ENCODE measurements at places on chromosomes 7 and 10.

DNA sequence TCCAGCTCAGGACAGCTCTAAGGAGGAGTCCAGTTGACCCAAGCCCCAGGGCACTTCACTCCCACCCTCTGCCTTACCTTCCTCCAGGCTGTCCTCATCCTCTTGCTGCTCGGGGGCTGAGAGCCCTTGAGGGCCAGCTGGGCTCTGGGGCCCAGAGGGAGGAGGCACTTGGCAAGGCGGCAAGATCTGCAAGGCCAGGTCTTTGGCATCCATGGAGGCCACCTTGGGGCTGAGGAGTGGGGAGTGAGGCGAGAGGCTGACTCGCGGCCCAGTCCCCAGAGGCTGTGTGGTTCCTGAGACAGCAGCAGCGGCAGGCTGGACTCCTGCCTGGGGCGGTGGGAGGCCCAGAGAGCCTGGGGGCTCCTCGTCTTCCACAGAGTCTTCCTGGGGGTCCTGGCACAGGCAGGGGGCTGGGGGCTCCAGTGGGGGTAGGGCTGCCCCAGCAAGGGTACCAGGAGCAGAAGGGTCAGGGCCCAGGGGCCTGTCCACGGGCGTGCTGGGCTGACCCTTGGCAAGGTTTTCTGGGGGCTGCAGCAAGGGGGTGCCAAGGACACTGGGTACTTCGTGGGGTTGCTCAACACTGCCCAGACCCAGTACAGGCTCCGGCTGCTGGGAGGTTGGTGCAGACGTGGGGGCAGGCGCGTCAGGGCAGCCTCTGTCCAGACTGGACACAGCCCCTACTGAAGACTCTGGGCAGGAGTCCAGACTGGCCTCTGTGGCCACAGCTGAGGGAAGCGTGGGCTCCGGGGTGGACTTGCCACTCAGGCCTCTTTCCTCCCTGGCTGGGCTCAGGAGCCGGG is 6.5 kb downstream of the NACAD start:
- no peak for DNase-seq

DNA sequence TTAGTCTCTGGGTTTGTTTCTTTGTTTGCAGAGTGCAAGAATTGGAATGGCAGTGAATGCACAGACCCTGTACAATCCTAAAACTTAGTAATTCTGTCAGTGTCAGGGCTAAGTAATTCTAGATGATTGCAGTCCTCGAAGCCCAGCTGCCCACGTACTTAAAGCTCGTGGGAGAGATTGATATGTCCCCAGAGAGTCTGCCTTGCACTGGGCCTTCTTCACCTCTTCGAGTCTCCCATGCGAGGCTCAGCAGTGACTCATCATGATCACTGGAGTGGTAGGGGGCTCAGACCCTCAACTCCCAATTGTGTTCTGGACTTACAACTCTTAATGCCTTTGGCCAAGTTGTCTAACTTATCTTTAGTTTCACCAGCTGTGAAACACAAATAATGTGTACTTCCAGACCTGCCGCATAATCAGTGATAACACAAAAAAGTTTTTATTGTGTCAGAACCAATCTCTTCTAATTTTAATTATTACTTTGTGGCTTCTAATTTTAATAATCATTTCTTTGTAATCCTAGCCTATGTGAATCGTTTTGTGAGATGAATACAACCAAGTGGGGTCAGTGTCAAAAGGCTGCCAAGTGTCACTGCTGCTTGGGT is 345.6 kb upstream of the LRGUK start:
- no peak for DNase-seq

- DNase-seq = peak; percentile 62
Measured at GRCh38 chr10:108496106-108496505, 1331.6 kb upstream of the SORCS1 start.

DNA sequence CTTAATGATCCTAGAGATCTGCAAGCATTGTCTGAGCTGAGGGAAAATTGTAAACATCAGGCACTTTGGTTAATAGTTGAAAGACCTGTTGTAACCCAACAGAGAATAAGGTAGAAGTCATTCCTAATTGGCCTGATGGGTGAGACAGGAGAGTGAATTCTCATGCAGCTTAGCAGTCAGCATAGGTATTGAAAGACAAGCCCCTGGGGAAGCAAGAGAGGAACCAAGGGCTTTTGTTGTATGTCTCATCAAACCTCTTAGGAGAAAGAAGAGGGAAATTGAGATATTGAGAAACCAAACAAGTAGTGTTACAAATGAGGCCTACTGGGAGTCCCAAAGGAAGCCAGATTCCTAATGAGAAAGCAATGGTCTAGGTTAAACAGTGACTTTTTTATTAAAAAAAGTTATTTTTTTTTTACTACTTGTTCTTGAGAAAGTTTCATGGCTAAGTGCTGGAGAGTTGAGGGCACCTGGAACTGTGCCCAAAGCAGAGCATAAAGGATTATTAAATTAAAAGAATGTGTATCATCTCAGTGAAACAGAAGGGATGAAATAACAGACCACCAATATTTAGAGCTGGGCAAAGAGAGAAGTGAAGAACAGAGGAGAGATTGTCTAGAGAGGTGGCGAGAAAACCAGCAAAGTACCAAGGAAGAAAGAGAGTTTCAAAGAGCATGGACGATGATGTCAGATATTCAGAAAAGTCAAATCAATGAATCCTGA is 168.9 kb downstream of the CDK14 start:
- DNase-seq = no peak

GRCh38 chr10:62456611-62457101 is 82.5 kb downstream of the ZNF365 start:
- DNase-seq = peak; percentile 73

DNA sequence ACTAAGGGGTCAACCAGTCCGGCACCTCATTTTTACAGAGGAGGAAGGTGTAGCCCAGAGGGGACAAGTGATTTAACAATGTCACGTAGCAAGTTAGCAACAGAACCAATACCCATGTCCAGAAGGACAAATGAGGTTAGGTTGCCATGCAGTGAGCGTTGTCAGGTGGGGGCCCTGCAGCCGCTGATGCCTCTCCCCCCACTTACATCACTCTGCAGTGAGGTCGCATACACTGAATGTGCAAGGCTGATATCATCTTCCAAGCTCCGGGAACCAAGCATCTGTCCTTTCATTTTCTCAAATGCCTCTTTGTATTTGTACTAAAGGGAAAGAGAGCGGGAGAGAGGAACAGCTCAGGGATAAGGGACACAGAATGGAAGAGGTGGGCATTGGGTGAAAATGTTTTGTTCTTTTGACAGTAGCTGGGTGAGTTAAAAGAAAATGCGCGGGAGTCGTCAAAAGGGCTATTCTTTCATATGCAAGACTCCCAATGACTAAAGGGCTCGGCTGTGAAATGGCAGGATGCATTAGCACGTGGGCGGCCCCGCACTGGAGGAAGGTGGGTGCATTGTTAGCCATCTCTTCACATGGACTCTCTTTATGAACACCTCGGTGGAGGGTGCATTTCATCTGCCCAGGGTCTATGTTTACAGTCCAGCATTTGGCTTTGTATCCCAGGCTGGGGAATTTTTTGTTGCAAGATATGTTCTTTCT is 49.7 kb downstream of the NRAP start:
- no peak for DNase-seq

GRCh38 chr7:155597753-155598140 is 46.7 kb upstream of the RBM33 start:
- DNase-seq = peak; percentile 70

DNA sequence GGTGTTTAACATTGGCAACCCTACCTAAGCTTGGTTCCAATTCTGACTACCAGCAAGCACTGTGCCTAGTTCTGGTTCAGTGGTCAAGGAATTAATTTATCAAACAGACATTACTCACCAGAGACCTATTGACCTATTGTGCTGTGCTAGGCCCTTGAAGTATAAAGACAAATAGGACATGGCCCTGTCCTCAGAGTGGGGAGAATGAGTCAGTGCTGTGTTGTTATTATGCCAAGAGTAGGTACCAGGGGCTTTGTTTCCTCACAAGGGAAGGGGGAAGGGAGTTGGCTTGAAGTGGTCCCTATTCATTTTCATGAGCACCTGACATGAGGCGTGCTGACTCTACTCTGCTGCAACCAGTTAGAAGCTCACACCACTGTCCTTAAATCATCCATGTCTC is 62.6 kb upstream of the PLPP4 start:
- no peak for DNase-seq

DNA sequence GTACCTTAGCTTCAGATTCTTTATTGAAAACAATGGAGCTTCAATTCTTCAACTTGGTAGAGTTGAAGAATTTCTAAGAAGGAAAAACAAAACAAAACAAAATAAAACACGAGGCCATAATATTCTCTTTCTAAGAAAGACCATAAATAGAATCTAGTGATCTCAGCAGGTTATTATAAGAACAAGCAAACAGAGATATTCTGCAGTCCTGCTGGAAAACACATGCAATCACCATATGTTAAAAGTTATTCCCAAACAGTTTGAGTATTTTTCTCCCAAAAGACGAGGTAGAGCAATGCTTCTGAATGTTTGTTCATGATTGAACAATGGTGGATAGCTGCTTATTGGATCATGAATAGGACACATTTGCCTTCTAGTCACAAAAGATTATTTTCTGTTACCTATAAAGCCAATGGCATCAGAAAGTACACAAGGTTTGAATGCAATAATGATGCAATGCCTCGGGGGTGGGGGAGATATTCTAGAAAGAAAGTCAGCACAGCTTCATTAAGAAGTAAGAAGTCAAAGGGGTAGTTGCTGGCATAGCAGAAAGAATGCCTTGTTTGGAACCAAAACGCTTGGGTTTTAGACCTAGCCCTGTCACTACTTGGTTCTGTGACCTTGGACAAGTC is 59.3 kb downstream of the CREB3L2 start:
- DNase-seq = no peak

DNA sequence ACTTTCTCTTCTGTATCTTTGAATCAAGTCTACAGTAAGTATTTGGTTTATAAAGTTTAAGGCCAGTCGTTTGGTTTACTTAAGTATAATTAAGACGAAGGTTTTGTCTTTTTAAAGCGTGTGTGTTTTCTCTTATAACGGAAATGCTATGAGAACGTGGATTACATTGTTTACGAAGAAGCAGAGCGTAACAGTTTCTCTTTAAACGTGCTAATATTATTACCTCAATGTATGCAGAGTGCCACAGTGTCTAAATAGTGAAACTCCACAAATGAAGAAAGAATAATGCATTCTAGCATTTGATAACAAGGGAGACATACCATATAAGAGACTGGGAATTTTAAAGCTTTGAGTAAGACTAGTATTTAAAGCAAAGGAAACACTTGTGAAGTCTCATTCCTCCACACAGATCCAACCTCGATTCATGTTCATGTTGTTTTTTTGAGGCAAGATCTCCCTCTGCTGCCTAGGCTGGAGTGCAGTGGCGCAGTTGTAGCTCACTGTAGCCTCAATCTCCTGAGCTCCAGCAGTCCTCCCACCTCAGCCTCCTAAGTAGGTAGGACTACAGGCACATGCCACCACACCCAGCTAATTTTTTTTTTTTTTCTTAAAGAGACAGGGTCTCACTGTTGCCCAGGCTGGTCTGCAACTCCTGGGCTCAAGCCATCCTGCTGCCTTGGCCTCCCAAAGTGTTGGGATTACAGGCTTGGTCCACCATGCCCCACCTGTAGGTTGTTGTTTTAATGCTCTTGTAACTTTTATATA is 75.1 kb downstream of the ANKRD61 start:
- DNase-seq = peak; percentile 34

GRCh38 chr7:41067576-41067975 is 635.3 kb downstream of the INHBA start:
- DNase-seq = peak; percentile 57

DNA sequence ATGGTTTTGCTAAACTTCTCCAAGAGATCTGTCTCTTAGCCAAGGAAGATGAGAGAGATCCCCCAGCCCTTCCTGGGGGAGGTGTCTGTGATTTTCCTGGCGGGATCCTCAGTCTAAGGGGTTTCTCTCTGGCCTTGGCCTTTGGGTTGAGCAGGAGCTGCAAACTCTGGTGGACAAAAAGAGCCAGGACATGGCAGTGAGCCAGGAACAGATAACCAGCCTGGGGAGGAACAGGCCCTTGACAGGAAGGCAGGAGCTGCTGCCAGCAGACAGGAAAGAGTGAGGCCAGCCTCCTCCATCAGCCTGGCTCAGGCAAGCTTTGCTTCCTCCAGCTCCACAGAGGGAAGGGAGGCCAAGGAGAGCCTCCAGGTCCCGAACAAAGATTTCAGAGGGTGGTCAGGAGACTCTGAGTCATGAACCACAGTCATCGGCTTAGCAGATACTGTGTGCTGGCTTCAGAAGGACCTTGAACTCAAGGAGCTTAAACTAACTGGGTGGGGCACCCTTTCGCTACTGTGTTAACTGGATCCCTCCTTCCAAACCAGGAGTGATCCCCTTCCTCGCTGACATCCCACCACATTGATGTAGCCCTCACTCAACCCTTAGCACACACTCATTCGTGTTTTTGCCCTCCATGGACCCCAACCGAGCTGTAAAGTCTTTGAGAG is 34.7 kb downstream of the DDIT4 start:
- DNase-seq = peak; percentile 77

DNA sequence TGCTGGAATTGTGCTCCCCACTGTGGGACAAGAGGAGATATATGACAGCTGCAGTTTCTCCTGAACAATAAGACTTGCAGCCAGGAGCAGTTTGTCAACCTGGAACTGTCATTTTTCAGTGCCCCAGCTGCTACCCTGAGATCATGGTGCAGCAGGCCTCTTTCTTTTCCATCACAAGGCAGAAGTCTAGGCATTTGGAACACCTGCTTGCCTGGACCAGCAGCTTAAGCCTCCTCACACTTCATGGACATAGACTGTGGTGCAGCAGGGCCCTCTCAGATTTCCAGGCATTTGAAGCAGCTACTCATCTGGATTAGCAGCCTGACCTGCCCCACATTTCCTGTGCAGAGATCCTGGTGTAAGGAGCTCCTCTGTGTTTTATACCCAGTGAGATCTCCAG is 450.7 kb upstream of the TEX47 start:
- DNase-seq = no peak

DNA sequence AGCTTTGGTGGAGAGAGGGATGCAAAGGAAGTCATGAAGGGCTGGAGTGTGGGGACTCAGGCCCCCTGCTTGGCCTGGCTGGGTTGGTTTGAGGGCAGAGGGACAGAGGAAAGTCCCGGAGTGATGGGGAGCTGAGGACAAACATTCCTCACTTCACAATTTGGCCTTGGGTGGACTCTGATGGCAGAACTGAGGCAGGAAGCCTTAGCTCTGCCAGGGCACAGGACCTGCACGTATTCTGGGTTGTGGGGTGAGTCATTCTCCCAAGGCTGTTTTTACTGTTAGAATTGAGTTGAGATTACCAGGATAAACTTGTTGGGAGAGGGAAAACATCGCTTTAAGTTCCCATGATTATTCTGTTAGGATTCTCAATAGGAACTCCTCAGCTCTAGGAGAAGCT is 2.6 kb downstream of the GOLGA7B start:
- DNase-seq = no peak

DNA sequence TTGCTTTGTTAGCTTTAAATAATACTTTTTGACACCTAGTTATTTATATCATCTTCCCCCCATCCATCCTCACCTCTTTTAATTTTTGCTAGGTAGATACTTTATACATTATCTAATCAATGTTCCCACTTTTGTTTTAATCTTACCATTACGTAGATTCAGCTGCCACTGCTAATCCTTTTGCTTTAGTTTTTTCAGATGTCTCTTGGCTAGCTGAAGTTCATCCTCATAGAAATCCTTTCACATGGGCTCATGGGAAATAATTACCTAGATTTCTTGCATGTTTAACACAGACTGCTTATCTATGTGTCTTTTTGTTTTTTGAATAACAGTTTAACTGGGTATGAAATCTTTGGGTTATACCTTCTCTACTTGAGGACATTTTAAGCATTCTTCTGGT is 60.1 kb downstream of the ZNRF2 start:
- DNase-seq = no peak
